ENCODE measurements at places on chromosomes 2 and 18.

DNA sequence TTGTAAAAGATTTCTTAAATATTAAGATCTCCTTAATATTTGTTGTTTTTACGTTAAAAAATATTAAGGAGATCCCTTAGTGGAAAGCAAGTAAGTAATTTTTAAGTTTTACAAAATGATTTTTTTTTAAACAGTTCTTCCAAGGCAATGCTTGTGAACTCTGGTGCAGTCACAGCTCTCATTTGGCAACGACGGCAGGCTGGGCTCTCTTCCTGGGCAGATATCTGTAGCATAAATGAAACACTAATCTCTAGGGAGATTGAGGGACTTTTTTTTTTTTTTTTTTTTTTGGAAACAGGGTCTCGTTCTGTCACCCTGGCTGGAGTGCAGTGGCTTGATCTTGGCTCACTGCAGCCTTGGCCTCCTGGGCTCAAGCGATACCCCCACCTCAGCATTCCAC lies 38.5 kb downstream of the GORASP2 start:
- no peak for DNase-seq

DNA sequence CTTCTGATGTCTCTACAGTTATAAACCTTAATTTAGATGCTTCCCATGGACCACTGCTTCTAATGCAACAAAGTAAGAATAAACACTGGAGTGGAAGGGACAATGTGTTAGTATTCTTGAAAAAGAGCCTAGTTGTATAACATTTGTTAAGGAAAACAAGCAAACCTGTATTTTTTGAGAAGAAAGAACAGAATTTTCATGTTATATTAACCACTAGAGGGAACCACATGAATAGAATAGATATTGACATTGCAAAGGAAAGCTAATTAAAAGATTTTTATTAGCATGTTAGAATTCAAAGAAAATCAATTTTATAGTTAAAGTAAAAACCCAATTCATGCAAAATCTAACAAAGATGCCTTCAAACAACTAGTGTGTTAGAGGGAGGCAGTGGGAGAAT lies 151.2 kb upstream of the BARD1 start:
- no peak for DNase-seq

GRCh38 chr2:201930831-201931230 lies 102.8 kb upstream of the FZD7 start:
- no peak for DNase-seq

DNA sequence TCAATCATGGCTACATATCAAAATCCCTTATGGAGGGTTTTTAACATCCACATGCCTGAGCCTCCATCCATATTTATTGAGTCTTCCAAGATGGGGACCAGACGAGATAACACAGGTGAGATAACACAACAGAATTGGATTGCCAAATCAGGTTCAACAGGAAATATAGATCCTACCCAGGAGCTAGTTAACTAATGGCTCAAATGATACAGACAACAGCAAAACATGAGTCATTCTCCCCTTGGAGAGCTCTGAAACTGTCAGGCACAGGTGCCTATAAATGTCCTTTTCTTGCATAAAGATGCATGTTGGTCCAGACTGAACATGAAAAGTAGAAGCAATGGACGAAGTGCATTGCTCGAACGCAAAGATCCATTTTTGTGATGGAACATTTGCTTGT lies 202.2 kb downstream of the CDH20 start:
- no peak for DNase-seq

DNA sequence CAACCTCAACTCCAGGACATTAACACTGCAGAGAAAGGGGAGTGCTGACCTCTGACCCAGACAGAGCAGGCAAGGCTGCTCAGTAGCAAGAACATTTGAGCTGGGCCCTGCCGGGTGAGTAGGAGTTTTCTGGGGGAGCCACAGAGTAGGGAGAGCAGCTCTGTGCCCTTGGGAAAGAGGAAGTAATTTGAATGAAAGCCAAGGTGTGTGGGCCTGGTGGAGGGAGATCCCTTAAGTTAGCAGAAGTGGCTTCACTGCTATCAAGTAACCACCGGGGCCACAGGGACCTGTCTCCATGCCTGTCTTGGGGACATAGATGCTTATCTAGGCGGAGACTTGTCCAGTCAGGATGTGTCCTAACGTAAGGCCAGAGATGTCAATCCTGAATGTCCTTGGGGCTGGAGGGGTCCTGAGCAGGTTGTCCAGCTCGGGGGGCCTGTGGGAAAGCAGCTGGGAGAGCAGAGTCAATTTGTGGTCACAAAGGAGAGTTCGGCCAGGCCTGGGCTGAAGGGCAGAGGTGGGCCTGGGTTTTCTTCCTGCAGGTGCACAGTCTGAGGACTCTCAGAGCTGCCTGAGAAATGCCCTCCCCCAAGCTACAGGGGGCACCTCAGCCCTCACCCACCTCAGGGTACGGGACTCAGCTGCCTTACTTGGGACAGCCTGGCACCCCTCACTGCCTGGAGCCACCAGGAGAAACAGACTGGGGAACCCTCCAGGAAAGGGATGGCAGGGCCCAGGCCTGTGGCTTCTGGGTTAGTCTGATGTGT lies 15.0 kb upstream of the OTOF start:
- DNase-seq: no peak

DNA sequence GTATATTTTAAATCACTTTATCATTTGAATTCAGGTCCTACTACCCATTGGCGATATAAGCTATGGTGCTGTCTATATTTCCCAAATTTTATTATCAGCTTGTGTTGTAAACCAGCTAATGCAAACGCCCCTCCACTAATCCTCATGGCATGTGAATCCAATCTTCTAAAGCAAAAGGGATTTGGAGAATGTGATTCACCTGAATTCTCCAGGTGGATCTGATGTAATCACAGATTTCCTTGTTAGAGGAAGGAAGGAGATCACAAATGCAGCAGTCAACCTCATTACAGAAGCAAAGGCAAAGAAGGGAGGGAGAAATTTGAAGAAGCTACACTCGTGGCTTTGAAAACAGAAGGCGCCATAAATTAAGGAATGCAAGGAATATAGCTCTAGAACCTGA lies 431.1 kb upstream of the CDH19 start:
- no peak for DNase-seq

DNA sequence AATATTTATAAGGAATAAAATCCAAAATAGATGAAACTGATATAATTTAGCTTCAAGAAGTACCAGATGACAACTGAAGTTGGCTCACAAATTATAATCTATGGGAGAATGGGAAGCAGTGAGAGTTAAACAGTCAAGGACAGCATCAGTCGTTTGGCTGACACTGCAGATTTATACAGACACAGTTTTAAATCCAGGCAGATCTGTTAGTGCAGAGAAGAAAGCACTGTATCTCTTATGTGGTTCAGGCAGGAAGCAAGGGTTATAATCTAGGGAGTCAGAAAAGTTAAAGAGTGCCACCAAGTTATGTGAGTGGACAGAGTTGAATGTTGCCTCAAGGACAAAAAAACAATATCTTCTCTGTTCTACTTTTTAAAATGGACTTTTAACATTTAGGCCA lies 880.2 kb downstream of the TSN start:
- DNase-seq: no peak

DNA sequence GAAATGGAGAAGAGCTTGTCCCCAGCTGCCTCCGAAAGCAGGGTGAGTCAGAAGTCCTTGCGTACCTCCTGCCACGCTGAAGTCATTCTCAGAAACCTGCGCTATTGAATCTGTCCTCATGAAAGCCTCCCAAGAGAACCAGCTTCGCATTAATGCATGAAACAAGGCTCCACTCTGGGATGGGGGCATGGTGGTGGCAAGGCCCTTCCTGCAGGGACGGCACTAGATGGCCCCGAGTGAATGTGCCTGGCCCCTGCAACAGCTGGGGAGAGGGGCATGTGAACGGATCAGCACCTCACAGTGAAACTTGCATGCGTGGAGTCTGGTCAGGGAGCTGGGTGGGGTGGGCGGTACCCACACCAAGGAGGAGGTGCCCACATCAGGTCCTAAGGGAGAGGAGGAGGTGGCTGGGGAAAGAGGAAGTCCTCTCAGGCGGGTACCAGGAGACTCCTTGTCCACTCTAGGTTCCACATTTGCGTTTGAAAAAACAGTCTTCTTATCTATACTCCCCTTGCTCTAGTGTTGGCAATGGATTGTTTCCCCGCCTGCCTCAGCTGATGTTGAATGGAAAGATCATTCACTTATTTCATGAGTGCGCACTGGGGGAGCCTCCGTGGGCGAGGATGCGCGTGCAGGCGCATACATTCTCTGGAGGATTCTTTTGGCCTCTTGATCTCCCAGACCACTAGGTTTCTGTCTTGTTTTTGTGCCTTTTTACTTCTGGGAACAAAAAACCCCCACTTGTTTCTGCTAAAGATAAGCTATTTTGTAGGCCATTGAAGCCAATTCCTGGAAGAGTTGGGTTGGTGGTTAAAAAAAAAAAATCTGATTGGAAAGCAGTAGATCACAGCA lies 104.7 kb downstream of the KLHL29 start:
- DNase-seq: no peak

DNA sequence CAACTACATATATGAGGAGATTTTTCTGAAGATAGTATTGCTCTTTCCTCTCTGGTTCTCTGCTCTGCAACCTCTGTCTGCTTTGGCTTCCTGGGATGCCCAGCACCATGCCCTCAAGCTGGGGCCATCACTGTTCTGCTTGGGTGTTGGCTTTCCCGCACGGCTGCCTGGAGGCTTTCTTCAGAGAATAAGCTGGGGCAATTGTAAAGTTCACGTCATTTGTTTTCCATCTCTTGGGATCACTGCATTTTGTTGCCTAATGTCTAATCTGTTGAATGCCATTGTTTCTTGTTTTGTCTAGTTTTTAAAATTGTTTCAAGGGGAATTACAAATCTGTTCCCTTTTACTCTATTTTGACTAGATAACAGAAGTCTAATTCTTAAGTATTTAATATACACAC lies 437.3 kb upstream of the NRP2 start:
- no peak for DNase-seq

- DNase-seq: peak; percentile 35
These were observed 147.8 kb upstream of the ERBB4 start for GRCh38 chr2:212686285-212686895.

- DNase-seq: no peak
These were observed 288.0 kb upstream of the REV1 start for GRCh38 chr2:99777656-99778290.

- DNase-seq: no peak
These were observed 36.2 kb downstream of the LCT start for GRCh38 chr2:135800513-135801460.

GRCh38 chr2:28419003-28419402 lies 26.3 kb downstream of the FOSL2 start:
- DNase-seq: no peak

DNA sequence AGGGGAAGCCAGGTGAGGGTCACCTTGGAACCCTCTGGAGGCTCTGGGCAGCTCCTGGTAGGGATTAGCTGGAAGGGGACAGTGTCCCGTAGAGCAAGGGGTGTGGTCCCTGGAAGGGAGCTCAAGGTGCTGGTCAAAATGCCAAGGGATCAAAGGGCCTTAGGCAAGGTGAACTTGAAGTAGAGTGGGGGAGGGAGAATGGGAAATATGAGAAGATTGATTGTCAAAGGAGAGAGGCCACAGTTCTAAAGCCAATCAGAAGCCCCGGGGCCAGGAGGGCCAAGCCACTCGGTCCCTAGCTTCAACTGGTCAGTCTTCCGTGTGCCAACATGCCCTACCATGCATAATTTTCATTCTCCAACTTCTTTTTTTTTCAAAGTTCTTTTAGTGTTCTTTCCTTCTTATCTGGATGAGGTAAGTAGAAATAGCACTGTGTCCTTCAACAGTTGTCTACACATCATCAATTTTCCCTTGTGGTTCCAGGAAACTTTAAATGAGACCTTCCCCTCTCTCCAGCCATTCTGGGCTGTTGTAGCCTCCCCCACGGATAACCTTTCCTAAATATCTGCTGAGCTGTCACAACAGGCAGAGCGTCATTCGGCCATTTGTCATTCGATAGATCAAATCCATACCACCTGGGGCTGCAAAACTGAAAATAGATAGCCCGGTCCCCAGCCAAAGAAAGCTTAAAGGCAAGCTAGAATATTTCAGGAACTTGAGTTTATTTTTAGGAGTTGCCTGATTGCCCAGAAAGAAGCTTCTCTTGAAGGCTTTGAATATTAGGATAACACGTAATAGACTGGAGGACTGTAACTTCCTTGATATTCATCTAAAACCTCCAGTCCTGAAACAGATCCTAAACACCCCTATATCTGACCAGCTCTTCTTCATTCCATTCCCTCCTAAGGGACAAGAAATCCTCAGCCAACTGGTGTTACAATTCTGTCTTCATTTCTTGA lies 83.3 kb downstream of the ALPK2 start:
- no peak for DNase-seq

DNA sequence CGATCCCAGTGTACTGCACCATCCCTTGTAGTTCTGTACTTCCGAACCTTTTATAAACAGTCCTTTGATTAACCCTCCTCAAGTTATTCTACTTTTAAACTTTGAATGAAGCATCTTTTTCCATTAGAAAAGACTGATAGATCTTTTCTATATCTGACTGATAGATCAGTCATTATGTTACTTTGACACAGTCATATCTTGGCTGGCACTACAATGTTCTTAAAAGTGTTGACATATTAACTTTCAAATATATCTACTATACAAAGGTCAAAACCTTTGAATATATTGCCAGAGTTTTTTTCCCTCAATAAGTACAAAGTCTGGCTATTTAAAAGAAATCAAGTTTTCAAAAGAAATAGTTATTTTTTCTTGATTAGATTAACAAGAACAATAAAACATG lies 35.4 kb upstream of the NABP1 start:
- DNase-seq: no peak

- DNase-seq: no peak
These were observed 144.1 kb downstream of the CDC42EP3 start for GRCh38 chr2:37527361-37527760.

DNA sequence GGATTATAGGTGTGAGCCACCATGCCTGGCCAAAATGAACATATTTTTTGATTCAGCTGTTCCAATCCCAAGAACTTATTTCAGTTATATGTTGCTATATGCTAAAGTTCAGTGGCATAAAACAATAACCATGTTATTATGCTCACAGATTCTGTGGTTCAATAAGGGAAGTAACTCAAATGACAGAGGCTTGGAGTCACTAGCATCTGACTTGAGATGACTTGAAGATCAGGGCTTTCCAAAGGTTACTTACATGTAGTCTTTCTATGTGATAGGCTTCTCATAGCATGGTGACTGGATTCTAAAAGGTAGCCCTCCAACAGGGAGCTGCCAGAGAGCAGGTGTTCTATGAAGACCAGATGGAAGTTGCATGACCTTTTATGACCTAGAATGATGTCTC lies 17.2 kb downstream of the CLK1 start:
- no peak for DNase-seq

DNA sequence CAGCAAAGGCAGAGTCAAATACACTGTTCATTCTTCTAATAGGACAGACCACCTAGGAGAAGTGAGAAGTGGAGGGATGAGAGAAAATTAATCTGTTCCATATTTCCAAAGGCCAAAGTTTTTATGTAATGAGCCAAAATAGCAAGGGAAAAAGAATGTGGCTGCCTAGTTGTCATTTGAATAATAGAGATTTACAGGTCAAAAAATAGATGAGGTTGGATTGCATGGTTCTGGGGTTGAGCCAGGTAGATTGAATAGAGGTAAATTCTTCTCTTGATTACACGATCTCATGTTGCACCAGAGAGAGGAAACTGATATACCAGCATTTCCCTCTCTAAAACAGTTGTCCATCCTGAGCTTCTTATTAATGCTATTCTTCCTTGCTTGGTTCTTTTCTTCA lies 325.8 kb downstream of the CCDC178 start:
- DNase-seq: no peak

GRCh38 chr2:225636558-225636957 lies 237.0 kb downstream of the NYAP2 start:
- DNase-seq: no peak

- no peak for DNase-seq
These were observed 1041.0 kb upstream of the NRXN1 start for GRCh38 chr2:52072949-52073348.

Measured in ovary (tissue), 10 donors.